Fibroblast of lung (primary cell): ENCODE measurements at places on chromosomes 7 and 10. TPM values are rescaled to one million over a fixed set of nuclear protein-coding genes. Genes with fewer than 3 reads are reported as not detected.
A peak's percentile ranks its signal among the peaks of the same experiment; 100 is the strongest.

- peak; percentile 67 for DNase-seq
Observed at GRCh38 chr10:17199351-17199804, 2.1 kb downstream of the TRDMT1 start.

DNA sequence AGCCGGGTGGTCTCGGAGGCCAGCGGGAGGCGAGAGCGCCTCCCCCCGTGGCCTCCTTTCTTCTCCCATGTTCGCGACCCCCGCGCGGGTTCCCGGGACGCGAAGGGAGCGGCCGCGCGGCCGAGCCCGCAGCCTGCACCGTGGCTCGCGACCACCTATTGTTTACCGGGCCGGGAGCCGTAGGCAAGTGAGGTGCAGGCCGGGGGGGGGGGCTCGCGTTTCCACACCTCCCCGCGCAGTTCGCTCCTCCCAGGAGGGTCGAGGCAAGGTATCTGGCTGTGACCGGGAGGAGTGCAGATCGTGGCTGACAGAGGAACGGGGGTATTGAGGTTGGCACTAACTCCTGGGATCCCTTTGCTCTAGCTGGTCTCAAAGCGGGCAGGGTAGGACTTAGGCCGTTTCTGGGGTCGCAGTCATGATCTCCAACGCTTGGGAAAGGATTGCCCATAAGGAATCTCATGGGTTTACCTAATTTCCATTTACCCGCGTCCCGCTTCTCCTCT, 734 bp downstream of the PTPN12 start:
- peak; percentile 32 for DNase-seq

DNA sequence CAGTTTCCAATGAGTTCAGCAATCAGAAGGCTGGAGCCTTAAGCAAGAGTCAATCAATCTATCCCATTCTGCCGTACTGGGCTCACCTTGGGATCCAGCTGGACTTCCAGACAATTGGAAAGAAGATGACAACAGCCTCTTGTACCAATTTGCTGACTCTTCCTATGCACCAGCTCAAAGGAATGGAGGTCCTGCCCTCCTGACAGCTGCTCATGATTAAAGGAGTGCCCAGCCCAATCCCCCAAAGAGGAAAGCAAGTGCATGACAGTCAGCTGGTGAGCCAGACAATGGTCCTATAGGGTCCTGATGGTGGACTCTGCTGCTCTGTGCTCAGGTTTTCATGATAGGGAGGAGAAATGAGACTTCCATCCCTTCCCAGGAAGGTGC, 25.1 kb downstream of the VSTM4 start:
- no peak for DNase-seq

- DNase-seq = no peak
Observed at GRCh38 chr7:6379886-6380285, 67.9 kb downstream of the DAGLB start.

DNA sequence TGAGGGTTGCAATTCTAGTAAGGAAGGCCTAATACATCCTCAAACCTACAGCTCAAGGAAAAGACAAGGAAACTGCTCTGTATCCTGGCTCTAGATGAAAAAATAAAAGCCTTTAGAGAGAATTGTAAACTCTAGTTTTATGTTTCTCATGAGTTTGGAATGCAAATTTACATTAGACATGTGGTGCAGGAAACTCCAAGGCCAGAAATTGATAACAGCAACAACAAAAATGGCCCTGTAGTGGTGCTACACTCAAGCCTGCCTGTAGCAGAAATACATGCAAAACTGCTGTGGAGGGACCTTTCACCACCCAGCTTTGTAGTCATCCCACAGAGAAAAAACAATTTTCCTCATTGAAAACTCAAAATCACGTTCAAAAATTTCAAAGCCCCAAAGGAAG, 546.7 kb upstream of the LRRN3 start:
- DNase-seq = peak; percentile 45

DNA sequence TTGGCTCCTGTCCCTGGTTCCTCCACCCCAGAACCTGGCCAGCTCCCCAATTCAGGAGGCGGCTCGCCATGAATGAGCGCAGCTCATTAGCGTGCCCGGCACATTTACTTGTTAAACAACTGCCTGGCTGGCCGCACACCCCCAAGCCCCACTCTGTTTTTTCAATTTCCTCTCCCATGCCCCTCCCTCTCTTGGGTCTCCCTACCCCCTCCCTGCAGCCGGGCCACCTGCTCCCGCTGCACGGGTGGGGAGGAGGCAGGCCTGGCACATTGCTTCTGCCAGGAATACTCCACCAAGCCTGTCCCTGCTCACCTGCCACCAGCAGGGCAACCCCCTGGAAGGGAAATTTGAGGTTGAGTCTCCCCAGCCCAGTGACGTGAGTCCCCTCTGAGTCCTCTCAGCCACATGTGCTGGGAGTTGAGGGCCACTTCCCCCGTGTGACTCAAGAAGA, 2.5 kb upstream of the SLIT1 start:
- no peak for DNase-seq

GRCh38 chr10:82267014-82267413, 392.0 kb downstream of the NRG3 start:
- no peak for DNase-seq

The ACSM6 gene
- not detected in 2 replicates for total RNA-seq
